GM03348 (cell line): ENCODE measurements at places on chromosomes 1 and 21.

GRCh38 chr21:26412885-26413284, 160.2 kb downstream of the CYYR1 start:
- DNase-seq, result no peak

GRCh38 chr1:65504263-65504662, 83.8 kb downstream of the LEPR start:
- no peak for DNase-seq

- peak; percentile 70 for DNase-seq
These were observed 16.2 kb downstream of the PLEKHO1 start for GRCh38 chr1:150165622-150166612.

DNA sequence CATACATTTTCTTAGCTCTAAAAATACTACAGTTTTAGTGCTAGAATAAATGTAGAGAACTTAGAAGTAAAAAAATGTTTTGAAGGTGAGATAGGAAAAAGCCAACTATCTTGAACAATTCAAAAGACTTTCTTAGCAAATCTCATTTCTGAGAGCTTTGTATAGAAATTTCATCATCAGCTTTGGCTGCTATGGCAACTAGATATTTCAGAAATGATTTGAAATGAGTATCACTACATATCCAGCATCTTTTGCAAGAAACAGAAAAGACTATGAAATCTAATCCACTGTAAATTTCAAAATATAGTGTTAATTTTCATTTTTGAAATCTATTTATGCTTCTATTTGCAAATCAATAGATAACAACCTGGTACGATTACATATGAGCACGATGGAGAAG, 57.7 kb downstream of the RGS7 start:
- DNase-seq, result no peak

DNA sequence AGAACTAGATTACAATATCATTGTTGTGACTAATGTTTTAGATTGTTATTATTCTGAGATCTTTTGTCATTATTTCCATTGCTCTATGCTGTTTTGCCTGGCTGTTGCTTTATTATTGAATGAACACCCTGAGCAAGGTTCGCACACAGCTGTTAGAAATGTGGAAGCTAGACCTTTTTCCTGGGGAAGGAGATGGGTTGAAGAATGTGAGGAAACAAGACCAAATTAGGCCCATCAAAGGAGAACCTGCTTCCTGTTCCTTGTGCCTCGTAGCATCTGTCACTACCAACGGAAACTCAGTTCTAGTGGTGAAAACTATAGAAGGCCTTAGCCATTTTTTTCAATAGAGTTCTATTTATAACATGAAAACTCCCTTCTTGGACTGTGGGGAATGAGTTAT, 68.7 kb downstream of the RGL1 start:
- no peak for DNase-seq
